Lung (tissue), 17 donors: ENCODE measurements at places on chromosomes 2 and 18.

- no peak for DNase-seq
Observed at GRCh38 chr18:77042583-77042982, 90.0 kb downstream of the MBP start.

- no peak for DNase-seq
Observed at GRCh38 chr2:236670235-236670620, 100.6 kb downstream of the ACKR3 start.

DNA sequence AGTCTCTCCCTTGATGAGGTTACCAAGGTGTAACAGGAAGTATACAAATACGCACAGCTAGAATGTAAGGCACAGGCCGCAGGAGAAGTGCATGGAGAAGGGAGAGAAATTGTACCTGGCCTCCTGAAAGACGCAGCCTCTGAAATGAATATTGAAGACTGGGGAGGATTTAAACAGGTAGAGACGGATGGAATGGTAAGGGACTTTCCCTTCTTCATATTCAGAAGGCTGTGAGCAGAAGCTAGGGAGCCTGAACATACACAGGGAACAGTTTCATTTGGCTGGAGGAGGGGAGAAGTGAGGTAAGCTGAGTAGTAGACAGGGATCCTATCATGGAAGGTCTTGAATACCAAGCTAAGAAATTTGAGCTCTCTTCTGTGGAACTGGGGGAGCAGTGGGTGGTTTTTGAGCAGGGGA lies 112.7 kb downstream of the ANKRD44 start:
- DNase-seq, result no peak

- DNase-seq, result no peak
Observed at GRCh38 chr2:240252872-240253511, 112.5 kb upstream of the OTOS start.

GRCh38 chr2:20291106-20291564 lies 59.5 kb downstream of the PUM2 start:
- DNase-seq, result peak; percentile 84

DNA sequence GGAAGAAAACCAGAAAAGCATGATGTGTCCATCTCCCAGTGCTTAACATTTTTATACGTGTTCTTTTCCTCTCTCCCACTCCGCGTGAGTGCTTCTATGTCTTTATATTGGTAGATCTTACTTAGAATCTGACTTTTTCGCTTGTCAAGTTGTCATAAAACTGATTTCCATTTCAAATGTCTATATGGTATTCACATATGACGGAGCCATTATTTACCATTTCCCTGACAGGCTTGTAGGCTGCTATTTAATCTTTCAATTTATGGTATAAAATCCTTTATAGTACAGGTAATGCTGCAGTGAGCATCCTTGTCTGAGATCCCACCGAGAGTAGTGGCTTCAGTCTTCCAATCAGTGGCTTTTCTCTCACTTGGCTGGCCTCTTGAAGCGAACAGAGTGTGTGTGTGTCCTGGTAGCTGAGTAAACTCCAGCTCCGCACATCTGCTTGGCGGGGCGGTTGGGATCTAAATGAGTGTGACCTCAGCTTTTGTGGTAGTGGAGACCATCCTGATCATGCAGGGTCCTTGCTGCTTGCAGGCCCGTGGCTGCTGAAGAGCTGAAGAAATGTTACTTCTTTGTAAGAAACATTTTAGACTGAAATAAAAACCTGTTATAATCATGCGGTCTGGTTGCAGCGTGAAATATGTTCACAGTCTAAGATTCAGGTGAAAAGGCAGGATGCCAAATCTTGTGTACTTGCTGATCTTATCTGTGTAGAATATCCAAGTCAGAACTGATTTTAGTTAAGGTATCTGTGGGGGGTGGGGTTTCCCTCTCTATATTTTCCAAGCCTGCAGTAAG lies 40.2 kb downstream of the INPP4A start:
- no peak for DNase-seq

- no peak for DNase-seq
Observed at GRCh38 chr2:164515030-164515429, 106.3 kb downstream of the GRB14 start.

DNA sequence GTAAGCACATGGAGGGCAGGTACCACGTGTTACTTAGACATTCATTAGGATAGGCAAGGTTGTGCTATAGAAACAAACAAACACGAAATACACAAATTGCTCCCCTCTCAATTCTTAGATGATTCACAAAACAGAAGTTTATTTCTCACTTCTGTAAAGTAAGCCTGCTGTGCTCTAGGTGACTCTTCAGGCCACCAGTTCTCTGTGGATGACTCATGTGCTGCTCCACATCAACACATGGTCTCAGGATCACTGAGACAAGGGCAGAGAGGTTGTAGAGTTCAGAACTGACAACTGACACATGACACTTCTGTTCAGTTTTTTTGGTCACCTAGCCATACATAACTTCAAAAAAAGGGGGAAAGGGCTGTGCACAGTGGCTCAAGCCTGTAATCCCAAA lies 70.6 kb downstream of the DAW1 start:
- no peak for DNase-seq

- DNase-seq, result no peak
Observed at GRCh38 chr2:132573444-132574007, 96.5 kb downstream of the LYPD1 start.

DNA sequence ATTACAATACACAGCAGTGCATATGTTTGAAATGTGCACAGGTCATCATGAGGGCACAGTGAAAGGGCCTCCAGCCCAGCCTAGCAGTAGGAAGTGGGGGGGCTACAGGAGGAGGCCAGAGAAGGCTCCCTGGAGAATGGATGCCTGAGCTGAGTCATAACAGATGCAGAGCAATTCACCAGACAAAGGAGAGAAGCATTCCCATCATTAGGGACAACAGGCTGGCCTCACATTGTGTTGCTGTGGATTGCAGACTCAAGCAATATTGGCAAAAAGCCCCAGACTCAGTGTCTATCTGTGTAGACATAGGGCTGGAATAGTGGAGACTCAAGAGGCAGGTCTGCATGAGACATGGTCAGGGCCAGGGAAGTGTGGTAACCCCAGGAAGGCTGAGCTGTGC lies 329.9 kb downstream of the DLGAP1 start:
- DNase-seq, result no peak

- no peak for DNase-seq
Observed at GRCh38 chr2:240296476-240297255, 138.8 kb upstream of the GPC1 start.

DNA sequence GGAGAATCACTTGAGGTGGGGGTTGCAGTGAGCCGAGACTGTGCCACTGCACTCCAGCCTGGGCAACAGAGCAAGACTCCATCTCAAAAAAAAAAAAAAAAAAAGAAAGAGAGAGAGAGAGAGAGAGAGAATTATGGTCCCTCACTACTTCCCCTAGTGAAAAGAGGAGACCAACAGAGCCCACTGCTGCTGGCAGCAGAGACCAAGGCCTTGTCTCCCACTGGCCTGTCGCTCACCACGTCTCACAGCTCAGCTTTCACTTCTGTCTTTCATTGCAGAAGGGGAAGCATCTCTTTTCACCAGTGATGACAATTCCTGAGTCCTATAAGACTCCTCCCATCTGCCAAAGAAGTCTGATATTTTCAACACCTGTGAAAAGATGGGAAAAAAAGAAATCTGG lies 81.3 kb downstream of the CLHC1 start:
- no peak for DNase-seq

DNA sequence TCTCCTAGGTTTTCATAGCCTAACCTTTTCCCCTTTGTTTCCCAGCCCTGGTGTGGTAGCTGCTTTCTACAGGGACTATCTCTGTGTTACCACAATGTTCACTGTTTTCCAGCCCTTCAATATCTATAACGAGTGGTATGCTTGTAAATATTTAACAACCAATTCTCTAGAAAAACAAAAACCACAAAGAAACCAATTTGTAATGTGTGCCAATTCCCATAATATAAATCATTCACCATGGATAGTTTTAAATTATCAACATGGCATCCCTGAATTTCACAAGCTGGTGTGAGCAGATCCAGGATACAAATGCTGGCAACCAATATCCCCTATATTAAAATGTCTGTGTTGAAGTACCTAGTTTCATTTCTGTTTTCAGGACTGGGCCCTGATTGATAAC lies 207.5 kb upstream of the FBXO11 start:
- no peak for DNase-seq

DNA sequence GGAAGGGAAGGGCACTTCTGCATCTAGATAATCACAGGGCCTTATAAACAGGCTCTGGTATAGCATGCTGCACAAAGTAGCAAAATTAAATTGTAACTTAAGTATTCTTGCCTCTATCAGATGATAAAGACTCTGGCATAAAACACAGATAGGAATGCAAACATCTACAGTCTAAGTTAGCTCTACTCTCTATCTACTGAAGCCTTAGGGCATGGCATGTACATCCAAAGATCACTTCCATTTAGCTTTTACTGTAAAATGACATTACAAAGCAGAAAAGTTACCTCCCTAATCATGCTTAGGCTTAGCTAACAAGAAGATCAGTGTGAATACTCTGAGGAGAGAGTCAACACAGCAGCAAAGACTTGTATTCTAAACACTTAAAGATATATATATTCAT lies 90.7 kb downstream of the NOL10 start:
- DNase-seq, result no peak

DNA sequence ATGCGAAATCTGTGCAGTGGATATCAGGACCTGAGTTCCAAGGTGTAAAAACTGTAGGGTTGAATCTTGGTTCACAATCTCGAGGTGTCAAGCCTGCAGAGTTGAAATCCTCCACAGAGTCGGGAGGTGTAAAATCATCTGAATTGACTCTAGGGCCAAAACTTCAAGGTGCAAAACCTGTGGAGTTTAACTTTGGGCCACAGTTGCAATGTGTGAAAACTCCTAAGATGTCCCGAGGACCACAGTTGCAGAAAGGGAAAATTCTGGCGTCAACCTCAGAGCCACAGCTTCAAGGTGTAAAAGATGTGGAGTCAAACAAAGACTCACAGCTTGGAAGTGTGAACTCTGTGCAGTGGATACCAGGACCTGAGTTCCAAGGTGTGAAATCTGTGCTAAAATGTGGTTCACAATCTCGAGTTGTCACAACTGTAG lies 9.8 kb upstream of the ZNF512 start:
- DNase-seq, result no peak

DNA sequence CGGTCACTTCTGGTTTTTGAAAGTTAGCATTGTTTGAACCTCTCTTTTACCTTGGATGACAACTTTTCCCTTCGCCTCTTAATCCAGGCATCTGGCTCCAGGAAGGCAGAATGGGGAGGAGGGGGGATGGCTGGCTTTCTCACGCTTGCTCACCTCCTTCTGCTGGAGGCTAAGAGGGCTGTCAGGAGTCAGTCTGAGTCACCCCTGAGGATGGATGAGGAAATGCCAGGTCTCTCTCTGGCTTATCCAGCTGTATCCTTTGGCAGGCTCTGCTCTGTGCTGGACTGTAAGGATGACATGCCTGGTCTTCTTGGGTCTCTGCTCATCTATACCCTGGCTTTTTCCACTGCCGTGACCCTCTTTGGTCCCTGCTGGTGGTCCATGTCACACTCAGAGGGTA lies 142.9 kb upstream of the GYPC start:
- no peak for DNase-seq

DNA sequence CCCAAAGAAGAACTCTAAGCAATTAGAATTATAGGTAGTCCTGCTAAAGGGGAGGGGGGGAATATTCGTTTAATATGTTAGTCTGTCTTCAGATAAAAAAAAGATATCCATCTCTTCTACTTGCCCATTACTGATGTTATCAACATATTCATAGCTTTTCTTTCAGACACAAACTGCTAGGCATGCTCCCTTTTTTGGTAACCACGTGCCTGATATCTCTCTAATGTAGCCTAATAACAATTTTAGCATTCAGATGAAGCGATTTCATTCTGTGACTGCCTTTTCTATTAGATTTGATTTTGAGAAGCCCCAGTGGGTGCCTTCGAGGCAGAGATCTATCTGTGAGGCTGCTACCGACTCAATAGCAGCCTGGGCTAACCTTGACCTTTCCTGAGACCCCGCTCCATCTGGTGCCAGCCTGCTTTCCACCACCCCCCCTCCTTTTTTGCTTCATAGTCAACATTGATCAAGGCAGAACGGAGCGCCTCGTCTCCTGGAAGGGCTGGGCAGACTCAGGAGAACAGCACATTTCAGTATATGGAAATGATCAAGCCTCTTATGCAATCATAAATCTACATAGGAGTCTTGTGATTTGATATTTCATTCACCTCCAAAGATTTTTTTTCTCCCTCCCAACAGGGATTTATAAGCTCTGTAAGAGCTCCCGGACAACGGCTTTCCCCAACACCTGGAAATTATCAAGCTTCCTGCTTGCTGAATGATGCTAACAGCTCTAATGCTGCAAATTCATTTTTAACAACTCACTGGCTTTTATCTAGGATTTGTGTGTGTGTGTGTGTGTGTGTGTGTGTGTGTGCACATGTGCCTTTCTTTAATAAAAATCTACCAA lies 14.7 kb upstream of the BCL11A start:
- no peak for DNase-seq

GRCh38 chr2:46528880-46529279 lies 49.5 kb downstream of the TMEM247 start:
- no peak for DNase-seq

DNA sequence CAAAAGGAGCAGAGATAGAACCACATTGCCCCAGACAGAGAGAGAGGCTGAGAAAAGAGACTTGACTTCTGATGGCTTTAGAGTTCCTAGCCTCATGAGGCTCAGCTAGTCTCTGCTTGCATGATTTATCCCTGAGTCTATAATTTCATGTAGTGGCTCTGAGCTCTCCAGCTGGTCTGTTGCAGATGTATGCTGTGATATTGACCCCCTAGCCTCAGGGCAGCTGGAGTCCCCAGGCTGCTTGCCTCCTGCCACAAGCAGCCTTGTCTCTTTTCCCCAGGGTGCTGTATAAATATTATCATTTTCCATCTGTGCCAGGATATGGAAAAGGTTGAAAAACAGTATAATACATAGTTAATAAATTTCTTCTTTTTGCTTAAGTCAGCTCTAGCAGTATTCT lies 467.6 kb upstream of the CWC22 start:
- DNase-seq, result peak; percentile 27

DNA sequence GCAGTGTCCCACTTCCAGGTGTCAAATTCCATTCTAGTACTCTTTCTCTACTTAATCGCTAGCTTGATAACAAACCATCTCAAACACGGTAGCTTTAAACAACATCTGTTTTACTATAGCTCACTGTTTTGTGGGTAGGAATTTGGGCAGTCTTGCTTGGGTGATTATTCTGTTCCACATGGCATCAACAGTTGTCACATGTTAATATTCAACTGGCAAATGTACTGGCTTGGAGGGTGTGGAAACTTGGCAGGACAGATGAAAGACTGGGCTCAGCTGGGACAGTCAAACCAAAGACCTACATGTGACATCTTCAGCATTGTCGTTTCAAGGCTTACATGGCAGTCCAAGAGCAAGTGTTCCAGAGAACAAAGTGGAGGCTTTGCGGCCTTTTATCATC lies 241.8 kb downstream of the PTH2R start:
- no peak for DNase-seq

GRCh38 chr2:29786361-29786760 lies 135.0 kb downstream of the ALK start:
- DNase-seq, result no peak
